ENCODE measurements at places on chromosomes 5 and 9.

- no peak for DNase-seq
These were observed 11.8 kb upstream of the FCN1 start for GRCh38 chr9:134929193-134930158.

DNA sequence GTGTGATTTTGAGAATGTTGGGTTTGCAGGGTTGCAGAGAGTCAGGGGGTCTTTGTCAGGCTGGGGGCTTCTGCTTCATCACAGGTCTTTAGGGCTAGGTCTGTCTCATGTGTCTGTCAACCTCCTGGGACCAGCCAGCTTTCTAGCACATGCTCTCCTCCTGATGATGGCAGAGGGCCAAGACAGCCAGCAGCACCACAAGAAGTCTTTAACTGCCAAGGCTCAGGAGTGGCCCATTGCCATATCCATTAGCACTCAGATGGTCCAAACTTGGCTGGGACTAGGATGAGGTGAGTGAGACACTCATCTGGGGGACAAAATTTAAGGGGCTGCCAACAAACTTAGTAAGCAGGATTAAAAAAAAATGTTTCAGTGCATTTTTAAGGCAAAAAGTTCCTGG, 384.2 kb upstream of the CDH10 start:
- peak; percentile 1 for DNase-seq

- no peak for DNase-seq
These were observed 2.5 kb upstream of the CACFD1 start for GRCh38 chr9:133457233-133457632.

GRCh38 chr9:107480386-107480789, 9.2 kb downstream of the KLF4 start:
- DNase-seq: peak; percentile 79

- DNase-seq: no peak
These were observed 66.3 kb downstream of the PSAT1 start for GRCh38 chr9:78363221-78363620.

DNA sequence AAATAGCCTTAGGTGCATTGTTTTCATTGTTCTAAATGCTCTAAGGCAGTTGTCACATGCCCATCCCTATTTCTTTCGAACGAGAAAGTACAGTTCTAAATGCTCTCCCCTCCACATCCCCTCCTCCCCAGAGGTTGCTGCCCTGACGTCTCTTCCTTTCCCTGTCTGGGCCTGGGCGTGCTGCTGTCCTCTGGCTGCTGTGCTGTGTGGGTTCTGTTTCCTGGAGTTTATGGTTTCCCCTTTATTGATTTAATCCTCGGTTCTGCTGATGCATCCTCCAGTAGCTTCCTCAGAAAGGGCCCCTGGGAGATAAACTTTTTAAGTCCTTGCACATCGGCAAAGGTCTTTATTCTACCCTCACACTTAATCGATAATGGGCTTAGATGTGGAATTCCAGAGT, 48.8 kb downstream of the MVB12B start:
- peak; percentile 49 for DNase-seq

DNA sequence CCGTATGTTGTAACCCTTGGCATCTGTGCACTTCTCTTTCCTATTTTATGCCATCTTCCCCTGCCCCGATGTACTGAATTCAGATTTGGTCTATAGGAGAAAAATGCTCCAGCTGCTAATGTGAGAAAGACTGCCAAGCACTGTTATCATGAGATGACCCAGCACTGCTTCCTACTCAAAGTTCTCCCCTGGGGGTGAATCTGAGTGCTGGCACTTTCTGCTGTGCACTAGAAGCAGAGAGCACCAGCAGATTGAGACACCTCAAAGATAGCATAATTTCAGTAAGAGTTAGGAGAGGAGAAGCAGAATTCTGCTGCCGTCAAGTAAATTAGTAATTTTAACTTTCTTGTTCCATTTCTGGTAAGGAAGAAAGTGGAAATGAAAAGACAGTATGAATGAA, 92.8 kb upstream of the ACOT12 start:
- DNase-seq: peak; percentile 1

GRCh38 chr5:62450259-62450658, 37.7 kb downstream of the IPO11 start:
- DNase-seq: peak; percentile 23

DNA sequence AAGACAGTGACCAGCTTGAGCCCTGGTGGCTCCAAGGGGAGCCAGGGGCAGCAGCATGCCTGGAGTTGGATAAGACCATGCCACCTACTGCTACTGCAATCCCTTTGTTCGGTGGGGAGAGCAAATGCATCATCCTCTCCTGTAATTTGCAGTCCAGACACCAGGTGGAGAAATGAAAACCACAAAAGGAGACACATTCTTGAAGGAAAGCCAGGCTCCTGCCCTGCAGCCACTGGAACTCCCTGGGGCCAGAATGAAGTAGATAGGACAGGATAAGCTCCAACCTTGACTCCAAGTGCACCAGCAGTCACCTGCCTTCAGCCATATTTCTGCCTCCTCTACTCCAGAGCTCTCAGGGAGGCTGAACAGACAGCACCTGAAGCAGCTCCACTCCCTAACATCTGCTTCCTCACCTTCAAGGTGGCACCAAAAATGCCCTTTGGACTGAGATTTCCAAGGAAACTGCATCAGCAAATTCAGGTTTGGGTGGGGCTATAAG, 65.1 kb upstream of the IQGAP2 start:
- DNase-seq: peak; percentile 80

GRCh38 chr5:172493002-172493401, 38.7 kb upstream of the SH3PXD2B start:
- no peak for DNase-seq

DNA sequence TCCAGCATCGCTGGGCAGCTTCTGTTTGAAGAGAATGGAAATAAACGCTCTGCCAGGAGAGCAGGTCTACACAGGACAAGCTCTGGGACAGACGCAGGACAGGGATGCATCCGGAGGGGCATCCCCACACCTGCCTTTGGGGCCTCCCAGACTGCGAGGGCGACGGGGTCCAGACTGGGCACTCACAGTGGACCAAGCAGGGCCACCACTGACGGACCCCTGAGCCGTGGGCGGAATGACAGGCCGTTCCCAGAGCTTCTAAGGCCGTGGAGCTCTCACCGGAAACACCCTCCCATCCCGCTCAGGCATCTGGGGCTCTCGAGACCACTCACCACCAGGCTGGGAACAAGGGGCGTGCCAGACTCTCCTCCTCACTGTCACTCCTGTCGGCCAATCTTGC, 10.5 kb upstream of the TMEM250 start:
- no peak for DNase-seq

- no peak for DNase-seq
These were observed 7.3 kb downstream of the PDGFRB start for GRCh38 chr5:150148117-150148927.

GRCh38 chr9:132862533-132862932, 15.6 kb downstream of the AK8 start:
- DNase-seq: no peak

GRCh38 chr9:138118601-138119071, 241.1 kb downstream of the CACNA1B start:
- DNase-seq: no peak

DNA sequence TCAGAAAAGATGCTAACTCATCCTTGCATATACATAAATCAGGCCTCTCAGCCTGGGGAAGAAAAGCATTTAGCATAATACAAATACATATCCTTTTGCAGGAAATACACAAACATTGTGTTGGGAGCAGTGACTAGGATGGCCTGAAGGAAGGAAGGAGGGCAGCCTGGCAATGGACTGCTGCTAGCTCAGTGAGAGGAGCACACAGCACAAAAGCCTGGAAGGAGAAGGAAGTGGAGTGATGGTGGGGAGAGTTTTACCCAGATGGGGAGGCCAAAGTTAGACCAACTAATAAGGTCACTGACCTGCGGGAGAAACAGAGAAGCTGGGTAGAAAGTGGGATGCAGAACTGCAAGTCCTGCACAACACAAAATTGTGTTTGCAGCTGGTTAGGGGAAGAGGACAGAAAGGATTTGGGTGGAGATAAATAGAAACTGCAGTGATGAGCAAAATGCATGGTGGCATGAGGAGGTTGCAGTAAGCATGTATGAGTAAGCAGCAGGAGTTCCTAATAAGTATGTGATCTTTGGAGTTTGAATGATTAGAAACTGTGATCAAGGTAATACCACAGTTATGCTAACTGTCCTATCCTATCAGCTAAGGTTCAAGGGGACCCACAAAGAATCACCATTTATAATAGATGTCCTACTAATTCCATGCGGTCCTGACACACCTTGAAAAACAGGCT, 39.5 kb downstream of the SEMA6A start:
- no peak for DNase-seq

DNA sequence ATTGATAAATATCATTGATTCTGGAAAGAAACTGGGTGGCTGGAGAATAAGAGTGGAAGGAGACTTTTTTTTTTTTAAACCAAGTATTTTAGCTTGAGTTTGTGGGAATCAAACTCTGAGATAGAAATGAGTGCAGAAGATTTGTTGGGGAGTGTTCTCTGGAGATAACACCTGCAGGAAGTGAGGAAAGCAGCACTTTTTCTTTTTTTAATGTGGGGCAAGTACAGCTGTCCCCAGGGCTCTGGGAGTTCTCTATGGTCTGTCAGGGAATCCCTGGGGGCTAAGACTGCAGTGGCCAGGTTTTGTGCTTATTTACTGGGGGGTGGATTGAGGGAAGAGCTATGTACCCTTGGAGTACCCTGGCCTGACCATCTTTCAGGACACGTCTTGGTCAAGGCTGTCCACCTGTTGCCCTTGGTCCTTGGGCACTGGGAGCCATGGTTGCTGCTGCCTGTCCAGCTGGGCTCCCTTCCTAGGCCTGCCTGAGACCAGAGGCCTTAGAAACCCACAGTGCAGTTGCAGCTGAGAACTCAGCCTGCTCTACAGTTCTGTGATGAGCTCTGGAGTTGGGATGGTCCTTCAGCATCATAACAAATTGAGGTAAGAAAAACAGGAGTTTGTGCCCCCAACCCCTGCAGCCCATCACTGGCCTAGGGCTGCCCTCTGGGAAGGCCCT, 85.8 kb downstream of the PHAX start:
- no peak for DNase-seq

DNA sequence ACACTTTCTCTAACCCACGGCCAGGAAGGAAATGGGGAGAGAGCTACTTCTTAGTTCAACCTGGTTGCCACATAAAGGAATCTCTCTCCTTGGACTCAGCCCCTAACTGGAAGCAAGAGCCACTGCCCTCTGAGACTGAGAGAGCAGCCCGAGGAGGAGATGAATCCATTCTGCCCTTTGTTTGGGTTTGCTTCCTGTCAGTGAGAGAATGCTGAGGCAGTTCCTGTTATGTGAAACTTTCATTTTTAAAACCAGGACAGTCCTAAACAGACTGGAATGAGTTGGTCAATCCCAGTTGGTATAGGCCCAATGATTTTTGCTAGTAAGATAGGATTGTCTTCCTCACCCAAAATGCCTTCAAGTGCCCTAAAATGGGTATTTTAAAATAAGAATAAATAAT, 205.1 kb downstream of the NTRK2 start:
- DNase-seq: no peak

DNA sequence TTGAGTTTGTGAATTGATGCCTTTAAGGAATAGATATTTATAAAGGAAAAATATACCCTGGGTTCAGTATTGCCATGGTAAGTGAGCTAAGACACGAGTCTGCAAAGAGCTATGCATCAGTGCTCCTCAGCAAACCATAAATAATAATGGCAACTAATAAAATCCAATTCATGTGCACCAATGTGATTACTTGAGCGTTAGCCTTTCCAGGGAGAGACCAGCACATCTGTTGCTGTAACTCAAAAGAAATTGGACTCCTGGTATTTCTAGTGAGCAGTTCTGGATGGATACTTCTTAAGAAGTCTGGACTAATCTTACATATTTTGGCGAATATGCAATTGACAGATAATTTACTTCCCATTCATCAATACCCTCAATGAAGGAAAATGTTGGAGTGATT, 373.3 kb downstream of the ARHGEF28 start:
- no peak for DNase-seq

DNA sequence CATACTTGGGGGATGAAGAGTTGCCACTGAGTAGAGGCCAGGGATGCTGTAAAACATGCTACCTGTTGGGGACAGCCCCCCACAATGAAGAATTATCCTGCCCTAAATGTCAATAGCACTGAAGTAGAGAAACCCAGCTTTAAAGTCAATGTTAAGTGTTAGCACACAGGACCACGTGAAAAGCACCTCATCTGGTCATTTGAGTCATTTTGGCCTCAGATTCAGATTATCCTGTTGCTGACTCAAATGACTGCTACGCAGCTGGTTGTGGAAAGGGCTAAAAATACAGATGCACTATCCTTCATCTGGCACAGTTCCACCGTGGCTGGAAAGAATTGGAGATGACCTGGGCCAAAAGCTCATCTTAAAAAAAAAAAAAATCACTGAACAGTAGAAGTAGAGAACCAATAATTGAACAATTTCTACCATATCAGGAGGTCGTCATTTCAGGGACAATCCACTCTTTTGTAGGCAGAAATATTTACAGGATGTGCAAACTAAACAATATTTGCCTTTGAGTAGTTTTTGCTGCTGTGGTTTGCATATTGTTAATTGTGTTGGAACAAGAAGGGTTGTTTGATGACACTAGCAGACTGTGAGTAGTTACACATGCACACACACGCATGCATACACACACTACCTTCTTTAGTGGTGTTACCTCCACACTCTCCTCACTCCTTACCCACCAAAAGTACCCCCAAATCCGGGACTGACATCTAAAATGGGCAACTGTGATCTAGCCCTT, 195.3 kb upstream of the KLF9 start:
- DNase-seq: peak; percentile 95

GRCh38 chr5:134188092-134188491, 11.3 kb upstream of the SKP1 start:
- DNase-seq: no peak

DNA sequence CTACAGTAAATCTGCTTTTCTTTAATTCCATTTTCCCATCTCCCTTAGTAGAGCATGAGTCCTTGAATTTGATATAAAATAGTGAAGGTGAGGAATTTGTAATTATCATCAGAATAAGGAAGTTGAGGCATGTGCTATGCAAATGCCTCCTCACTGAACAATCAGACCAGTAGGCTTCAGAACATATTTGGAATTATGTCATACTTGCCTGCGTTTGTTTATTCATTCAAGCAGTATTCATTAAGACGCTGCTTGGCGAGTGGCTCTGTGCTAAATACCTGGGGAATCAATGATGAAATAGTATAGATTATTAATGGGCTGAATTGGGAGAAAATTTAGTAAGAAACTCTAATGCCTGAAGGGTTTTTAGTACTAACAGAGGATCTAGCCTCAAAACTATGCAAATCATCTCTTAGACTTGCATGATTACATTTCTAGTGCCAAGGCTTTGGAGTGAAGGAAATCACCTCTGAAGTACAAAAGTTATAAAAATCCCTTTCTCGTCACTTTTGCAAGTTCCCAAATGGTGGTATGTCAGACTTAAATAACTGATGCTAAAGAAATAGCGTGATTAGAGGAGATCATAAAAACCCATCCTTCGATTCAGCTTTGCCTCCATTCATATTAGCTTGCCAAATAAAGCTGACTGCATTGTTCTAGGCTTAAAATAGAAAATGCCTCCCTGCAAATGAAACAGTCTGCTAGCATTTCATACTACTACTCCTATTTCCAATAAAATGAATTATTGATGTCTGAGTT, 141.7 kb downstream of the PCSK5 start:
- DNase-seq: no peak

GRCh38 chr9:74147906-74148305, 349.2 kb upstream of the RORB start:
- DNase-seq: no peak

GRCh38 chr5:131228646-131229045, 35.2 kb upstream of the CDC42SE2 start:
- no peak for DNase-seq

Measured in iris pigment epithelial cell (primary cell).